CD4-positive, alpha-beta T cell (primary cell): ENCODE measurements at places on chromosomes 12 and 14. TPM values are rescaled to one million over a fixed set of nuclear protein-coding genes. Genes with fewer than 3 reads are reported as not detected.

OTUB2 gene
- total RNA-seq = not detected

GRCh38 chr14:75654127-75654732 is 6.4 kb downstream of the ERG28 start:
- H3K27ac ChIP-seq = no peak overlapping the region
- peaks cover 82% of the 10 kb centered on the region for H3K36me3 ChIP-seq
- peak; percentile 85 for DNase-seq
- H3K4me3 ChIP-seq = no peak overlapping the region
- no peaks in the 10 kb centered on the region for H3K27me3 ChIP-seq
- H3K4me1 ChIP-seq = peaks cover 2% of the 10 kb centered on the region

DNA sequence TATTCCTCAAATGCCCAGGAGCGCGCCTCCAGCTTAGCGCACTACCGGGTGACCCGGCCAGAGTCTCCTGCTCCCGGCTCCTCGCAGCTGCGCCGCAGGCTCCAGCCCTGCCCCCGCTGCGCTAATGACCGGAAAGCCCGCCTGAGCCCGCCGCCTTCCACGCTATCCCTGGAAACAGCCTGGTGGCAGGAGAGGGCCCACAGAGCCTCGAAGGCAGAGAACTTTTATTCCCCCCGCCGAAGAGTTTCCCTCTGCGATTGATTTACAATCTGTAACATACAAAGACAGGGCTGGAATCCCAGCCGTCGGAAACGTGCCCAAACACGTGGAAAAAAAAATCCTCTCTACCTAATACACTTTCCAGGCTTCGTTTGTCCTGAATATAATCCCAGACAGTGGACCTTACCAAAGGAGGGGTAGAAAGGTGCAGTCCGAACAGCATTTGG is 1.5 kb downstream of the COL2A1 start:
- peaks cover 44% of the 10 kb centered on the region for H3K4me1 ChIP-seq
- H3K27me3 ChIP-seq = peaks cover 66% of the 10 kb centered on the region
- H3K4me3 ChIP-seq = no peak overlapping the region
- DNase-seq = no peak
- H3K36me3 ChIP-seq = no peaks in the 10 kb centered on the region

GRCh38 chr14:28406196-28406595 is 360.4 kb upstream of the FOXG1 start:
- H3K27me3 ChIP-seq = no peaks in the 10 kb centered on the region
- no peaks in the 10 kb centered on the region for H3K4me1 ChIP-seq
- no peak overlapping the region for H3K4me3 ChIP-seq
- H3K36me3 ChIP-seq = no peaks in the 10 kb centered on the region
